EL (cell line): ENCODE measurements at places on chromosomes 5 and 9.

DNA sequence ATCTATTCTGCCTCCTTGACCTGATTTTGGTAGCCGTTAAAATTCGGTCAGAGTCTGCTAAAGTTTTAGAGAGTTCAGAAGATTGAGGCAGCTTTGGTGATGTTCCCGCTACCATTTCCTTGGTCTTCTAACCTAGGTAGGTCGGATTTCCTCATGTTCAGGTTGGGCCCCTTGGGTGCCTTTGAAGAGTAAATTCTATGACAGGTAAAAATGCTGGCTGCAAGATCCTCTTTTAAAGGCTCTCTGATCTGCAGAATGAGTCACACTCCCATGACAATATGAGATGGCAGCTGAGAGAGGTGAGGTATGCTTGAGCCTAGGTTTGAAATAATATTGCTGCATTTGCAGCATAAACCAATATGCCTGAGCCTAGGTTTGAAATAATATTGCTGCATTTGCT, 198.9 kb downstream of the TSSK1B start:
- DNase-seq, result no peak

- DNase-seq, result no peak
Observed at GRCh38 chr9:129069862-129070641, 10.9 kb upstream of the DOLPP1 start.

GRCh38 chr9:106441283-106441682, 421.7 kb upstream of the ZNF462 start:
- no peak for DNase-seq

DNA sequence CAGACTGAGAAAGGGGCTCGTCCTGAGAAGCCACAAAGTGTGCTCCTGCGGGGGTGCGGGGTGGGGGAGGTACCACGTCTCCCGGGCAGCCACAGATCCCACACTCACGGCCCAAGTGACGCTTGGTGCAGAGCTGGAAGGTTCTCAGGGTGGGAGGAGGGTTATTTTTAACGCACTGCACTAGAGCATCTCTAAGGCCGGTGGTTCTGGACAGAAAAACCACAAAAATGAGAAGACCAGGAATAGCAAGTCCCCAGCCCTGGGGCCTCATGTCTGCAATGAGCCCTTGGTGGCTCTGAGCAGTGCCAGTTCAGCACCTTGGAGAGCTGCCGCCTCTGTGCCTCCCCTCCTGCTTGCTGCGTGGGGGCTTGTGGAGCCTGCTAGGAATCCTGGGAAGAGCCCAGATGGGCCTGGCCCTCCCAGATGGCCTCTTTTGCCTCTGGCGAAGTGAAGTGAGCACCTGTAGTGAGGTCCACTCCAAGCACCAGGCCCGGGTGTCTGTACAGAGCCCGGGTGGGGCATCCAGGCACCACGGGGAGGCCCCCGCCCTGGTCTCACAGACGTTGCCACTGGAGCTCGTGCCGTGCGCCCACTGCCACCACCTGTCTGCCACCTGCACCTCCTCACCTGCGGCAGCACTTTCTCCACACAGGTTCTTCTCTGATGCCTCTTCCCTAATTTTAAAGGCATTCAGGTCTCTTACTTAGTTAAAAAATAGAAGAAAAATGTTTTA, 48.9 kb upstream of the CACNA1B start:
- DNase-seq, result peak; percentile 15

DNA sequence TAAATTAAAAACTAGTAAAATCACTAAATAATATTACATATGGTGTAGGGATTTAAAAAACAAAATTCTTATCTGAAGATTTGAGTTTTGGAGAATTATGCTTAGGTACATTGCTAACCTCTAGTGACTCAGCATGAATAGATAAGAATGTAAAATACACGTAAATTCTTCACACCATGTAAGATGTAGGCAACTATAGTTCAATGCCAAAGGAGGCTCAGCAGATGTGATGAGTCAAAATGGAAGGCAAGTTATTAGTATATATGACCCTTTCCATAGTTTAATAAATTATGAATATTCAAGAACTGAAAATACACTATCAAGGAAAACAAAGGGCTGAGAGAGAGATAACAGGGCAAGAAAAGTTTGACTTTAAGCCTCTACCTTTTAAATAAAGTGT, 79.0 kb downstream of the MRPS30 start:
- DNase-seq, result no peak

DNA sequence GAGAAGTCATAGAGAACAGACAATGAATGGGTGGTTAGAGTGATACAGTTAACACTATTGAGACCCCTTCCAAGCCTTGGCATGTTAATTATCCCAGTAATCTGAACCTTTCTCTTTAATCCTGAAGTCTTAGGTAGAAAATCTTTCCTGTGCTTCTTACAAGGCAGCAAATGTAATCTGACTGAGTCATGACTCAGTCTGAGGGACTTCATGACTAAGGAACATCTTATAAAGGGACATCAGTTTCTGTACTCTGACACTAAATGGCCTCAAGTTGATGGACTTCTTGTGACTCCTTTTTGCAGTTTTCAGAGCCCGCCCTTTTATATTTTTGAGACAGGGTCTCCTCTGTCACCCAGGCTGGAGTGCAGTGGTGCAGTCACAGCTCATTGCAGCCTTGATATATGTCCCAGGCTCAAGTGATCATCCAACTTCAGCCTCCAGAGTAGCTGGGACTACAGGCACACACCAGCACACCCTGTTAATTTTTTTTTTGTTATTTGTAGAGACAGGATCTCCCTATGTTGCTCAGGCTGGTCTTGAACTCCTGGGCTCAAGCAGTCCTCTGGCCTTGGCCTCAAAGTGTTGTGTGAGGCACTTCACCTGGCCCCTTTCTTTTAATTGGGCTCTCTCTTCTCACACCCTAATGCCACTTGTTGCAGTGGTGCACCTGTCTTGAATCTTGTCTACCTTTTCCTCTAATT, 9.5 kb downstream of the EXOSC3 start:
- peak; percentile 34 for DNase-seq

- no peak for DNase-seq
Observed at GRCh38 chr5:107464416-107464815, 206.3 kb downstream of the EFNA5 start.

DNA sequence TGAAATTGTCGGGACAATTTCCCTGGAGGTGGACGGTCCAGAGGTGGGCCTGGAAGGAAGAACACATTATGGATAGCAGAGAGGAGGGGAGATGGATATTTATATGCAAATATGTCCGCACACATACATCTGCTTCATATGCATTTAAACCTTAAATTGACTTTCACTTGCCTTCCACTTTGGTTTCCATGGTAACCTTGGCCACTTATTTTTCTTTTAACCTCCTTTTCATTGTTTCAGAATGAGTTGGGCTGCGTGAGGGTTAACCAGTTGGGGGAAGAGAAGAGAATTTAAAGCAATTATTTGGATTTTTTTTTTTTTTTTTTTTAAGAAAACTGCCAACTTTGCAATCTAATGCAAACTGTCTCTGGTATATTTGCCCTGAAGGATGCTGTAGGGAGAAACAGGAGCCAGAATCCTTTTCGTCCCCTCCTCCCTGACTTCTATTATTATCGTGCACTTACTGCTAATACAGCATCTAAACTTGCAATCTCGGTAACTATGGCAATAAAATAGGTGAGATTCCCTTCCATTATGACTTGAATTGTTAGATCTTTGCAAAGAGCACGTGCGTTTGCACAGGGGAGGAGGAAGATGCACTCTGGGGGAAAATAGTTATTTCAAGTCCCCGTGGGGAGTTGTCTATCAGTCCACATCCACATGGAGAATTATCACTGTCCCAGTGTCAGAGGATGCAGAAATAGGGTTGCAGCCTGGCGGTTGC, 35.6 kb downstream of the TLR4 start:
- no peak for DNase-seq

DNA sequence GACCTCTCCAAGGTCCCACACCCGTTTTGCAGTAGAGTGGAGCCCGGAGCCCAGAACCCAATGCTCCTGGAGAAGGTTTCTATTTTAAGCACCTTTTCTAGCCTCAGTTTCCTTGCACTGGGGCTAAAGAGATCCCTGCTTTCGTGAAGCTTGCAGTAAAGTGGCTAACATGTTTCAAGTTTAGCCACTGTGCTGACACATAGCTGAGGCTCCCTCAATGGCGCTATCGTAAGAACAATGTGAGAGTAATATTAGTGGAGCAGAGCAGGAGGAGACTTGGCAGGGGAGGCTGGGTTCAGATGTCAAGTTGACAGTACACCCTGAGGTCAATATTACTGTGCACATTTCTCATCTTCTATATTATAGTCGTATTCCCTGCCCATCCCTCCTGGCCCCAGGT, 7.9 kb downstream of the CTXN3 start:
- no peak for DNase-seq

DNA sequence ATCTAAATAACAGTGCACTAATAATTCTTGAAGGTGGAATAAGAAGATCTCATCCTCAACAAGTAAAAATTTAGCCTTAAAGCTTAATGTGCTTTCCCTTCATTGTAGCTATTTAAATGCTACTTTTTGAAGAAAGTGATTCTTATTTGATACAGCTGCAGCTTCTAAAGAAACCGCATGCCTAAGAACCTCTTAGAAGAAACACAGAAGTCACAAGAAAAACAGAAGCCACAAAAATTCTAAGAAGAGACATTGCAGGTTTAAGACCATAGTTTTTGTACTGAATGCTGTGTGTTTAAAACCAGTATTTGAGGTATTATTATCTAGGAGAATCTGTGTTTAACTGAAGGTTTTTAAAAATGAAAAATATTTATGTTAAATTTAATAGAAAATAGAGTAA, 68.3 kb downstream of the PPIP5K2 start:
- DNase-seq, result no peak

DNA sequence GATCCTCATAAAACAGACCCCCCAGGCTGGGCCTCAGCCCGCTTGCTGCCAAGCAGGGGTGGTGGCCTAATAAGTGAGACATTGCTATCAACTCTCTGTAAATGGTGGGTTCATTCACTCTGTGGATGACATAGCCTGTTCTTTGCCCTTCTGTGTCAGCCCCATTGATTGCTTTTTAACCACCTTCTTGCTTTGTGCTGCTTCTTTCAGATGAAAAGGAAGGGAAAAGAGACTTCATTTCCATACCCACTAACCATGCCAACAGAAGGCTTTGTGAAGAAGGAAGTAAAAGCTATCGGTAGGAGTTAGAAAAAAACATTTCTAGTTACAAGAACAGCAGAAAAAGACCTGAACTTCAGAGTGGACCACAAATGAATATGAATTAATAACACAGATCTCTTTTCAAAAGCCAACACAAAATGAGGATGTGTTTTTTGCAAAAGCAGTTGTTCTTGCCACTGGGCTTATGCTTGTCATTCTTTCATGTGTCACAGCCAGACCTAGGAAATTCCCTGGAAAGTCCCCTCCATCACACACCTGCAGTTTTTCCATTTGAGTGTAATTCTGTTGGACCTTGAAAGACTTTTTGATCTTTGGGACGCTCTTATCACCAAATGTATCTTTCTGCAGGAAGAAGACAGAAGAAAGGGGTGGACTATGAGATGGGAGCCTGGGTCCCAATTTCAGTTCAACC, 507.7 kb downstream of the CCDC171 start:
- no peak for DNase-seq

- peak; percentile 21 for DNase-seq
Observed at GRCh38 chr5:97000391-97000790, 64.5 kb downstream of the LNPEP start.

GRCh38 chr9:75429531-75430475, 341.5 kb downstream of the OSTF1 start:
- DNase-seq, result no peak

DNA sequence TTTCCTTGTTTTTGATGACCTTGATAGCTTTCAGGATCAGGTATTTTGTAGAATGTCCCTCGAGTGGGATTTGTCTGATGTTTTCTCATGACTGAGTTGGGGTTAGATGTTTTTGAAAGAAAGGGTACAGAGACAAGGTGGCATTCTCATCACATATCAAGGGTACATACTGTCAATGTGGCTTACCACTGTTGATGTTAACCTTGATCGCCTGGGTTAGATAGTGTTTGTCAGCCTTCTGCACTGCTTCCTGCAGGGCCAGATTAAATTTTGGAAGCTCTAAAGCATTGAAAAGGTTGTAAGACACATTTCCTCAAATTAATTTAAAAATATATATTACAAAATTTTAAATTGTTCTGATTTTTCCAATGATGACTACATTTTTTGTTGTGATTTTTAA, 287.4 kb upstream of the ACTBL2 start:
- no peak for DNase-seq

- DNase-seq, result no peak
Observed at GRCh38 chr5:35364350-35364749, 134.1 kb upstream of the PRLR start.

GRCh38 chr5:39815711-39816110, 390.9 kb upstream of the DAB2 start:
- DNase-seq, result no peak

DNA sequence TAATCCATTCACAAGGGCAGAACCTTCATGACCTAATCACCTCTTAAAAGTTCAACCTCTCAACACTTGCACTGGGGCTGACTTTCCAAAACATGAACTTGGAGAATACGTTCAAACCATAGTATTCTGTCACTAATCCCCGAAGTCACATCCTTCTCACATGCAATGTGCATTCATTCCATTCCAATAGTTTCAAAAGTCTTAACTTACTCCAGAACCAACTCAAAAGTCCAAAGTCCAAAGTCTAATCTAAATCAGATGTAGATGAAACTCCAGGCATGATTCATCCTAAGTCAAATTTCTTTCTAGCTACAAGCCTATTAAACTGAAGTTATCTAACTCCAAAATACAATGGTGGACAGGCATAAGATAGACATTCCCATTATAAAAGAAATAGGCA, 21.7 kb upstream of the ADAMTSL1 start:
- DNase-seq, result no peak

- no peak for DNase-seq
Observed at GRCh38 chr5:69268899-69269298, 34.2 kb downstream of the CDK7 start.

- DNase-seq, result no peak
Observed at GRCh38 chr9:122742003-122742402, at the start of gene OR1L6. TSS of gene OR1L6 (plus strand) at chr9:122742303. CDS start at chr9:122749848, 7,545 bp downstream.

- DNase-seq, result no peak
Observed at GRCh38 chr9:119213471-119213870, 155.8 kb downstream of the BRINP1 start.

DNA sequence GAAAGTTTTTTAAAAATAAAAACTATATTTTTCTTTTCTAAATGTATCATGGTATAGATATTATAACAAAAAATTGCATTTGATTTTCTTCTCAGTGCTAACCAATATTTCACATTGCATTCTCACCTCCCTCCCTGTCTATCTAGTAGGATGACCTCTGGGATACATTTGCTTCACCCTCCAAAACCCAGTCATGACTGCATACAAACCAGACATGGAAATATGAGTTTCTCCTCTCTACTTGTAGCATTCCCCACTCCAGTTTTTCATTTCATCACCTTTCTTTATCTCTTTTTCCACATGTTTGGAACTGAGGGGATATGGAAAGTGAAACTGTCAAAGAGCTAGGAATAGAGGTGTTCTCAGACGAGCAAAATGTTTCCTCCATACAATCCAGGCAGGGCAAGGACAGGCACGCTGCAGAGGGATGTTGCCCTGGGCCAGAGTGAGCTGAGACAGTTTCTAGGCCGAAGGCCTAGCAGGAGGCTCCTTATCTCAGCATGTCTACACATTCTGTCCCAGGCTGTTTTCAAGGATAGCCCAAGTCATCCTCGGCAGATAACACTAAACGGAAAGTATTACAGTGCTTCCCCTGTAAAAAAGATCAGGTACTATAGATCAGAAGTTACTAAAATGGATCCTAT, 46.7 kb downstream of the MEF2C start:
- DNase-seq, result no peak

- peak; percentile 0 for DNase-seq
Observed at GRCh38 chr5:50623666-50624065, 42.8 kb upstream of the PARP8 start.
